ENCODE measurements at places on chromosomes 12 and 14.

- DNase-seq = peak; percentile 64
These were observed 95.7 kb downstream of the PPP2R5C start for GRCh38 chr14:101857226-101857625.

- DNase-seq = no peak
These were observed 32.3 kb downstream of the DDX51 start for GRCh38 chr12:132111654-132112304.

- DNase-seq = peak; percentile 8
These were observed 19.6 kb downstream of the TMPRSS12 start for GRCh38 chr12:50862316-50862715.

GRCh38 chr12:124906606-124907261 is 7.7 kb downstream of the UBC start:
- DNase-seq = peak; percentile 97

DNA sequence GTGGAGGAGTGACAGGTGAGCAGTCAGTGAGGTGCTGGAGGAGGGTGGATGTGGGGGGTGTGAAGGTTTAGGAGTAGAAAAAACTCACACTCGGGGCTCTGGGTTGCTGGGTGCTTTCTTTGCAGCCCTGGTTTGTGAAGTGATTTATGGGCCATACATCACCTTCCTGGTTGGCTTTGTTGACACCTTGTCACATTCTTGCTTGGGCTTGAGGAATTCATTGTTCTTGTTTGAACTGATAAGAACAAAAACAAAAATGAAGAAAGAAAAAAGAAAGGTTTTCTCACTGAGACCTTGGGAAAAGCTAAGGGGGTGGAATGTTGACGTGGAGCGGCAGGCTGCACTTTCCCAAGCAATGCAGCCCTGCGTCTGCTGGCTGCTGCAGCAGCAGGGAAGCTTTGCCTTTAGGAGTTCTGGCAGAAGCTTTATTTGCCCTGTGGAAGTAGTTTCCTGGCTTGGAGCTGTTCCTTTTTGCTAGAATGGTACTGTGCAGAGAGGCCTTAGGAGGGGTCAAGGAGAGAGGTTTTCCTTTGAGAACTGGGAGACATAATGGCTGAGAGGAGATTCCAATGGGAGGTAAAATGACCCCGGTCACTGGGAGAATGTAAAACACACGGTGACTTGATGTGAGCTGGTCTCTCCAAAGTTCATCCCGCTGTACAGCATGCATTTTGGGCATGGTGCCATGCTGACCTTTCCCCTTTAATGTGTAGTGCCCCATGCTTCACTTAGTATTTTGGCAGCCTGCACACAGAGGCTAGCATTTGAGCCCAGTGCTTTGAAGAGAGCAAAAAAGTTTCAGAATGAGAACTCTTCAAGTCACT is 52.8 kb downstream of the HMGA2 start:
- no peak for DNase-seq

DNA sequence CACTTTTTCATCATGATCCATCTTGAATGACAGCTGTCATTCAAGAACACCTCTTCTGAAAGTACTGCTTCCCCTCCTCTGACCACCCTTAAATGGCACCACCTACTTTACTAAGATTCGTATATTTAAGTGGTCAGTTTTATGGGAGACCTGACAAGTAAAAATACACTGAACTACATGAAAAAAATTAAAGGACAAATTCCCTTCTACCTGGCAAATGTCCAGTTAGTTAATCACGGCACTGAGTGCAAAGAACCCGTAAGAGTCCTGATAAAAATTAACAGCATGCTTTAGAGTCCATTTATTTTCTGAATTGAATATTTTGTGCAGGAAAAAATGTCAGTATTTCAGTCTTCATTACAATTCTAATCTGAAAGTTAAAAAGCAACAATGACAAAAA is 48.7 kb downstream of the SETD3 start:
- no peak for DNase-seq

DNA sequence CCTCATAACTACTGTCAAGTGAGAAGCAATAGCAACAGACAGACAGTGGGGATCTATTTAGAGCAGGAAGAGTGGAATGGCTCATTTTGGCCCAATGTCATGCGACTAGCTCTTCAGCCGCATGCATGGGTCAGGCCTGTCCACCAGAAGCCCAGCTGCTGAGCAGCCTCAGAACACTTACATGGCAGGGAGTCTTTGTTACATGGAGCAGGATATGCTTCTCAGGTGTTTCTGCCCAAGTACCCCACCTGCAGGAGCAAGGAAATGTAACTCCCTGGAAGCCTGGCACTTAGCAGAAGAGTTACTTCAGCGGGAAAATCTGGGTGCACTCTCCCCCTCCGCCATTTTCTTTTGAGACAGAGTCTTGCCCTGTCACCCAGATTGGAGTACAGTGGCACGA is 73.5 kb upstream of the ARHGAP5 start:
- no peak for DNase-seq

DNA sequence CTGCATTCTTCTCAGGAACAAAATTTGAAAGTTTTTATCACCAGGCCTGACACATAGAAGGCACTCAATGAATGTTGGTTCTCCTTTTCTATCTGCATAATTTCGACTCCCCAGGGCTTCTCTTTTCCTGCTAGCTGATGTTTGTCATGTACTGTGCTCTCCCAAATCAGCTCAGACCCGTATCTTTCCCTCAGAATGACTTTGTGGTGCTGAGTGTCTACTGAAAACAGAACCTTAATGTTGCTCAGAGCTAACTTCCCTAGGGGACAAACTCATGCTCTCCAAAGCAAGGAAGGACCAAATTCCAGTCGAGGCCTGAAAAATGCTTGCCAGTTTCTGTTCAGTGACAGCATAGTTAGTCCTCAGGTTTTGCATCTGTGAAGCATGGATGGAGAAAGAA is 1.9 kb downstream of the ARHGDIB start:
- DNase-seq = no peak

DNA sequence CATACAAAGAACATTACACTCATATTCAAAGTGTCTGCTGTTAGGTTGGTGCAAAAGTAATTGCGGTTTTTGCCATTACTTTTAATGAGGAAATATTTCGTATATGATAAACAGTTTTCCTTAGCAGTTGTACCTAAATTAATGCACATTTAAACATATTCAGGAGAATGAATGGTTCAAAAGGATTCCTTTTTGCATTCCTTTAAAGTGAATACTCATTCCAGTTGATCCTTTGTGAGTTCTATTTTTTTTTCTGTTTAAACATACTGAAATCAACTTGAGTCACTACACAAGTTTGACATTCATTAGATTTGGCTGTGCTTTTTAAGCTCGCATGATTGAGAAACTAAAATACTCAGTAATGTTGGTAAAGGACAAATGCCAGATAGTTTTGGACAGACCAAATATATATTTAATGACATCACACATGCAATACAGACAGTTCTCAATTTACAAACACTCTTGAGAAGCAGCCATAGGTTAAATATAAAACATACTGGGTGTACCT is 13.8 kb upstream of the SLC38A2 start:
- DNase-seq = no peak

DNA sequence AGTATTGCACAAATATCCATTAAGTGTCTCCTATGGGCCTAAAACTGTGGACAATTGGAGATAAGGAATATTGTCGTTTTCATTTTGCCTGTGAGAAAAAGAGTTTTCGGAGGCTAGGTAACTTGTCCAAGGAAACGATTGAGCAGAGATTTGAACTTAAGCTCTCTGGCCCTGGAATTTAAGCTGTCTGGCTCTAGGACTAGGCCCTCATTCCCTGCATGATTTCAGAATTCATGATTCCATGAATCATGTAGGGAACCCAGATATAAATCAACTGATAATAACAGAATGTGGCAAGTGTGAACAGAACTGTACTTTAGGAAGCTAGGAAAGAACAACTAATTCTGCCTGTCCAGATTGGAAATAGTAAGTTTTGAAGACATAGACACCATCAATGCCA is 940.9 kb downstream of the DIO2 start:
- no peak for DNase-seq

- no peak for DNase-seq
These were observed 41.3 kb downstream of the CCNK start for GRCh38 chr14:99522457-99522891.

- DNase-seq = no peak
These were observed 197.1 kb downstream of the EXOC5 start for GRCh38 chr14:57071639-57072038.

- DNase-seq = no peak
These were observed 35.5 kb upstream of the RERG start for GRCh38 chr12:15256761-15257160.

DNA sequence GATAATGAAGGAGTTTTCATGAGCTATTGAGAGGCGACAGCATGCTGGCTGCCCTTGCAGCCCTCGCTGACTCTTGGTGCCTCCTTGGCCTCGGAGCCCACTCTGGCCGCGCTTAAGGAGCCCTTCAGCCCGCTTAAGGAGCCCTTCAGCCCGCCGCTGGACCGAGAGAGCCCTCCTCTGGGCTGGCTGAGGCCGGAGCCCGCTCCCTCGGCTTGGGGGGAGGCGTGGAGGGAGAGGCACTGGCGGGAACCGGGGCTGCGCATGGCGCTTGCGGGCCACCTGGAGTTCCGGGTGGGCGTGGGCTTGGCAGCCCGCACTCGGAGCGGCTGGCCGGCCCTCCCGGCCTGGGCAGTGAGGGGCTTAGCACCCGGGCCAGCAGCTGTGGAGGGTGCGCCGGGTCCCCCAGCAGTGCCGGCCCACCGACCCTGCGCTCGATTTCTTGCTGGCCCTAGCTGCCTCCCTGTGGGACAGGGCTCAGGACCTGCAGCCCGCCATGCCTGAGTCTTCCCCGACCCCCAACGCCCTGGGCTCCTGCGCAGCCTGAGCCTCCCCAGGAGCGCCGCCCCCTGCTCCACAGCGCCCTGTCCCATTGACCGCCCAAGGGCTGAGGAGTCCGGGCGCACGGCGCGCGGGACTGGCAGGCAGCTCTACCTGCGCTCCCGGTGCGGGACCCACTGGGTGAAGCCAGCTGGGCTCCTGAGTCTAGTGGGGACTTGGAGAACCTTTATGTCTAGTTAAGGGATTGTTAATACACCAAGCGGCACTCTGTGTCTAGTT is 20.1 kb upstream of the PAWR start:
- no peak for DNase-seq

DNA sequence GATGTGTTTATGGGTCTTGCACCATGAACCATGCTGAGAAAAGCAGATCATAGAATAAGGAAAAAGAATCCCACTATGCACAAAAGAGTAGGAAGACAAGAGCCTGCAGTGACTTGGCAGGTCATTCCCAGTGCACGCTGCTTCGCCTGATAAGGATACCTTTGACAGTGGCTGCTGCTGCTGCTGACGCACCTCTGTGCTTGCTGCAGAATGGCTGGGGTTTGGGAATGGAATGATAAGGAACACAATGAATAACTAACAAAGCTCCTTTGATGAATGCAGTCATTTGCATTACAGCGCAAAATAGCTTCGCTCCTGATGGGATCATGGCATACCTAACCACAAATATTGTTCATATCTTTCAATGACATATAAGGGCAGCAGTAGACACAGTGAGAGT is 278.7 kb downstream of the PDZRN4 start:
- DNase-seq = peak; percentile 6

- no peak for DNase-seq
These were observed 26.5 kb downstream of the OTUB2 start for GRCh38 chr14:94052662-94053061.

DNA sequence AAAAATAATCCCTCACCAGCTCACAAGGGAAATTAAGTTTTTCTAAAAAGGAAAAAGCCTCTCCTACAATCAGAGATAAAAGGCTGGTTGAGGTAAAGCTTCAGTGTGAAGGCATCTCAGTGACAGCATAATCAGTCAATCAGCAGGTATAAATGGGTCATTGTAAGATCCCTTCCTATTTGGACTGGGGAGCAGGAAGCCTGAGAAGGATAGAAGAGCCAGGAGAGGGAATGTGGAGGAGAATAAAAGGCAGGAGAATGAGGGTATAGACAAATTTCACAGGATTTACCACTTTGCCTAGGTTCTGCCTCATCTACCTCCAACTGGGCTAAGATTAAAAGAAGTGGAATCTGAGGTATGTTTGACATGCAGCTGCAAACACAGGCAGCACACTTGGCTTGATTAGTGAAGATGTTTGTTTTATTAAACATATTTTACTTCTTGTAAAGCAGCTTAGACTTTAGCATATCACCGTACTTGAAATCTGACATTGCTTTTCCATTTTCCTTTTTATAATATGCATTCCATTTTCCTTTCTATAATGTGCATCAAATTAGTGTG is 479.1 kb upstream of the USP15 start:
- no peak for DNase-seq

GRCh38 chr12:116196752-116197718 is 80.5 kb downstream of the MED13L start:
- DNase-seq = no peak

- DNase-seq = peak; percentile 80
These were observed 2.8 kb upstream of the CLEC9A start for GRCh38 chr12:10027721-10028120.

DNA sequence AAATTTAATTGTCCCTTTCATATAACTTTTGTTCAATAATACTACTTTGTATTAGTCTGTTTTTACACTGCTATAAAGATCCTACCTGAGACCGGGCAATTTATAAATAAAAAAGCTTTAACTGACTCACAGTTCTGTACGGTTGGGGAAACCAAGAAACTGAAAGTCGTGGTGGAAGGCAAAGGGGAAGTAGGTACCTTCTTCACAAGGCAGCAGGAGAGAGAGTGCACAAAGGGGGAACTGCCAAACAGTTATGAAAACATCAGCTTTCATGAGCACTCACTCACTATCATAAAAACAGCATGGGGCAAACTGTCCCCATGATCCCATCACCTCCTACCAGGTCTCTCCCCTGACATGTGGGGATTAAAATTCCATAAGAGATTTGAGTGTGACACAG is 1069.0 kb downstream of the FSCB start:
- DNase-seq = no peak

- peak; percentile 22 for DNase-seq
These were observed 20.1 kb downstream of the STX2 start for GRCh38 chr12:130818635-130819576.

GRCh38 chr14:100727873-100728240 is 1.2 kb downstream of the DLK1 start:
- DNase-seq = no peak

DNA sequence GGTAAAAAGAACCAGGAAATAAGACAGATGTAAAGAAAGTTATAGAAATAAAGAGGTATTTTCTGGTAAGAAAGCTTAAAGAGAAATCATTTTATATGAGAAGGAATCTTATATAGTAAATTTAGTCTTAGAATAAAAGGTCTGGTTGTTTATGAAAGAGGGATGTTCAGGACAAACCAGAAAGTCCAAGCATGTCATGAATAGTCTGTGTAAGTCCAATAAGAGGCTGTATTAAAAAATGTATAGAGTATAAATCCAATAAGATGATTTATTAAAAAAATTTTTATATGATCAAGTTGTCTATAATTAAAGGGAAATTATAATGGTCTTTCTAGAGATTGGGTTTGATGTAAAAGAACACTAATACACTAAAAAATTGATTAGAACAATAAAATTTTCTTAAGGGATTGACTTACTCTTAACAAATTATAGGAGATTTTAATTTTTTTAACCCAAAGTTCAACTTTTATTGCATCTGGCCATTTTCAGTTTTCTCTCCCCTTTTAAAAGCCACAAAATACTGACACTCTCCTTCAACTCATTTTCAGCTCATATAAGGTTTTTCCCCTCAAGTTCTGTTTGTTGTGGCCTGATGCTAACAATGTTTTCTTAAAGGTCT is 35.1 kb downstream of the ST8SIA1 start:
- DNase-seq = no peak
